ENCODE measurements at places on chromosomes 3 and 15.
A peak's percentile ranks its signal among the peaks of the same experiment; 100 is the strongest.

- no peak for DNase-seq
Measured at GRCh38 chr3:18937574-18937973, 210.7 kb upstream of the KCNH8 start.

- DNase-seq = no peak
Measured at GRCh38 chr3:74621581-74621980, 7.1 kb upstream of the CNTN3 start.

DNA sequence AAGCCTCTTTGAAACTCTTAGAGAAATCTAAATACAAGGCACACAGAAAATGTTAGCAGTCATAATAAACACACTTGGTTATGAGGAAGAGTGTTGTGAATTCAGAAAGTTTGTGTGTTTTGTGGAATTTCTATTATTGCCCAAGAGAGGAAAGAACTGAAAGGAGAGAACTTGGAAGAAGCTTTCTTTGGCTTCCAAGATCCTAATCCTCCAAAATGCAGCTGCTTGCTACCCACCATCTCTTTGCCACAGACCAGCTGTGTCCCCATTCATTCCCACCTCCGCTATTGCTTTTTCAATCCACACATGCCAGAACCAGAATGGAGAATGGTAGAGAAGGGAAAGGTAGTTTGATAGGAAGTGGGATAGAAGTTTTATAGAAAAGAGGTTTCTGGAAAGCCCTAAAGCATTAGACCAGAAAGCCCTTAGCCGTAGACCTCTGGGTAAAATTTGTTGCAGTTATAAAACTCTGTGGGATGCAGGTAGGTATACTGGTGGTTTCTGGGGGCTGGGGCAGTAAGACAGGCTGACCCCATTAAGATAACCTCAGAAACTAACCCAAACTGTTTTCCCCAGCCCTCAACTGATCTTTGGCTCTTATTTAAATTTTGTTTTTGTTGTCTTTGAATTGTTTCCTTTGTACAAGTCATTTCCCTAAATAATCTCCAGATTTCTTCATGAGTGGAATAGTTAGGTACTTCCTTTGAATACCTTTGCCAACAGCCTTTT is 108.5 kb downstream of the FILIP1L start:
- no peak for DNase-seq

DNA sequence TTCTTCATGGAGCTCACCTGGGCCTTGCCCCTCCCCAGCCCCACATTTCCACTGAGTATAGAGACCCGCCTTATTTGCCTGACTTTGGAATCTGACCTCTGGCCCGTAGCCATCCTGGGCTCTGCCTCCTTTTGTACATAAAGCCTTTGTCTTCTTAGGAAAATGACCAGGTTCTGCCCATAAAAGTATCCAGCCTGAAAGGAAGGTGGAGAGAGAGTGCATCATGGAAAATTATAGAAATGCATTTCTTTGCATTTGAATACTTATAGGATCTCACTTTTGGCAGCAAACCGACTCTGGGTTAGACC is 3.6 kb upstream of the SH2D7 start:
- DNase-seq = no peak

GRCh38 chr3:98171071-98171470 is 4.6 kb downstream of the OR5H15 start:
- no peak for DNase-seq

DNA sequence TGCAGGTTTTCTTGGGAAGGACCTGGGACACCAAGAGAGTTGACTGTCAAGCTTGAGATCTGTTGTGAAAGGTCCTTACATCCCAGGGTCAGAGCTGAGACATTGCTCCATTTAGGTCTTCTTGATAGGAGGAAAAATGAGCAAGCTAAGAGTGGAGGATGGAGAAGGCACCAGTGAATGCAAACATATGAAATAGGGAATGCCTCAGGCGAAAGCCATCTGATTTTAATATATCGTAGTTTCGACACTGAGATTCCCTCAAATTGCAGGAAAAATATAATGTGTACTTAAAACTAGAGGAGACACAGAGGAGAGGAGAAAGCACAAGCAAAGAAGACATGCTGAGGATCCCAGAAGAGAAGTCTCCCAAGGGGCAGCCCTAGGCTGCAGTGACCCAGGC is 85.5 kb downstream of the TM4SF4 start:
- DNase-seq = no peak

DNA sequence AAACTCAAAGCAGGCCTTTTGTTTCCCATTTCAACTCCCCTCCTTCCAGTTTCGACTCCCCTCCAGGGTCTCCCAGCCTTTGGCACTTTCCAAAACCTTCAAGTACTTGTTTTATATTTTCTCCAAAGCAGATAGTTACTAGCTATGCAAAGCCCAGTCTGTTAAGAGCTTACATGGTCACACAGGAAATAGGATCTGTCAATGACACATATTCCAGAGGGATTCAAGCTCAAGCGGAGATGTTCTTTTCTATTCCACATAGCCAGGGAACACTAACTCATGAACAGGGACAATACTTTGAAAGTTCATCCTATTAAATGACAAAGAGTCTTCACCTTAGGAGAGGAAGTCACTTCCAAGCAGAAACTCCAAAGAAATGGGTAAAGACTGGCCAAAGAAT is 18.6 kb downstream of the SUCLG2 start:
- no peak for DNase-seq

- peak; percentile 77 for DNase-seq
Measured at GRCh38 chr15:77013776-77014131, 18.8 kb downstream of the PSTPIP1 start.

- DNase-seq = no peak
Measured at GRCh38 chr3:150106740-150107428, 136.2 kb upstream of the PFN2 start.

- no peak for DNase-seq
Measured at GRCh38 chr15:29101491-29101890, 168.1 kb downstream of the NSMCE3 start.

DNA sequence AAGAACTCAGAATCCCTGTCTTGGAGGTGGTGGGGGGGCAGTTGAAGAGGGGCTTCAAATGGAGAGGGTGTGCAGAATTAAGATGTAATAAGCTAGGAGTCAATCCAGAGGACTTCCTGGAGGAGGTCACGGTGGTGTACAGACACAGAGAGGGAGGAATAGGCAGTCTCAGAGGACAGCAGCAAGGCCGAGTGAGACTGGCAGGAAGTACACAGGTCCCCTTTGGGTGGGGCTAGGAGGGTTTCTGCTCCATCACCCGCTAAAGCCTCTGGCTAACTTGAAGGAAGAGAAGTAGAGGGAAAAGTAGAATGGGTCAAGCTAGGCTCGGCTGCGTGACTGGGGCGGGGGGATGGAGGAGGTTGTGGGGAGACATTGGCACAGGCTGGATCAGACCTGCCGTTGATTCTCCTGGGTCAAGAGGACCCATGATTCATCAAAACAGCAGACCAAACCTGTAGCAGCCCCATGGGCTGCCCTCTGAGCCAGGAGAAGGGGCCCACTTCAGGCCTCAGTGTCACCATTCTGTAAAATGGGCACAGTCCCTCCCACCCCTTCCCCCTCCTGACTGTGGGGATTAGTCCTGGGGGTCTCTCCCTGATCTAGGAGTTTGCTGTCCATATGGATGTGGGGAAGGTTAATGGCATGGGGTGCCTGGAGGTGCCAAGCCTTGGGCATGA is 16.9 kb downstream of the CSPG4 start:
- DNase-seq = no peak

GRCh38 chr3:189301479-189301878 is 129.7 kb downstream of the TPRG1 start:
- DNase-seq = no peak

DNA sequence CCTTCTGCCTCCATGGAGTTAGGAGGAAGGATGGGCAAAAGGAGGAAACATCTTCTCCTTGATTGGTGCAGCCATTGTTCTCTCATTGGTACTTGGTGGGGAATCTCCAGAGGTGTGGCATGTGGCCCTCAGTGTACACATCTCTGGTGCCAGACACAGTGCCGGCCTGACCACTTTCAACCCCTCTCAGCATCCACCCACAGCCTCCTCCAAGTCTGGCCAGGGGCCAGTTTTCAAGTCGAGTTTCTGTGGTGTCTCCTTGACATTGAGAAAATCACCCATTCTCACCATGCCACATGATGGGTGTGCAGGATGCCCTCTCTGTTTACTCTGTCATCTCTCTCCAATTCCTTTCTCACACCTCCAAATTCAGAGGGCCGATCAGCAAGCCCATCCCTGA is 12.8 kb upstream of the FSIP1 start:
- no peak for DNase-seq

- no peak for DNase-seq
Measured at GRCh38 chr3:171850320-171850959, 7.3 kb downstream of the TMEM212 start.

DNA sequence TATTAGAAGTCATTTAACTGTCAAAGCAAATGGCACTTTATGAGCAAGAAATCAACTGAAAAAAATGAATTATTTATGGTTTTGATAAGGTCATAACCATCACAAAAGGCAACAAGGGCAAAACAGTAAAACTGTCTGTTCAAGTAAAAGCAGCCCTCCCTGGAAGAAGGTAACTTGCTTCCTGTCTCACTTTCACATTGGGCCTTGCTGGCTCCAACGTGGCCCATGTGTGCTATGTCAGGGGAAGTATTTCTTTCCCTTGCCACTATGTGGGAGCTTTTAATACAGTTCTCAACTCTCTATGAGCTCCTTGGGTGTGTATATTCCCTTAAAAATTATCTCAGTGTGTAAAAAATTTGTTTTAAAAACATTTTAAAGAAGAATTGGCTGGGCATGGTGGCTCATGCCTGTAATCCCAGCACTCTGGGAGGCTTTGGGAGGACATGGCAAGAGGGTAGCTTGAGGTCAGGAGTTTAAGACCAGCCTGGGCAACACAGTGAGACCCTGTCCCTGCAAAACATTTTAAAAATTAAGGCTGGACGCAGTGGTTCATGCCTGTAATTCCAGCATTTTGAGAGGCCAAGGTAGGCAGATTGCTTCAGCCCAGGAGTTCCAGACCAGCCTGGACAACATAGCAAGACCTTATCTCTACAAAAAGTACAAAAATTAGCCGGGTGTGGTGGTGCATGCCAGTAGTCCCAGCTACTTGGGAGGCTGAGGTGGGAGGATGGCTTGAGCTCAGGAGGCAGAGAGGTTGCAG is 45.2 kb upstream of the TJP1 start:
- DNase-seq = no peak

- no peak for DNase-seq
Measured at GRCh38 chr15:71691458-71692417, 118.6 kb upstream of the NR2E3 start.
